ENCODE measurements at places on chromosomes 4 and X.

- DNase-seq = no peak
These were observed 793.6 kb upstream of the INTU start for GRCh38 chr4:126838941-126839679.

DNA sequence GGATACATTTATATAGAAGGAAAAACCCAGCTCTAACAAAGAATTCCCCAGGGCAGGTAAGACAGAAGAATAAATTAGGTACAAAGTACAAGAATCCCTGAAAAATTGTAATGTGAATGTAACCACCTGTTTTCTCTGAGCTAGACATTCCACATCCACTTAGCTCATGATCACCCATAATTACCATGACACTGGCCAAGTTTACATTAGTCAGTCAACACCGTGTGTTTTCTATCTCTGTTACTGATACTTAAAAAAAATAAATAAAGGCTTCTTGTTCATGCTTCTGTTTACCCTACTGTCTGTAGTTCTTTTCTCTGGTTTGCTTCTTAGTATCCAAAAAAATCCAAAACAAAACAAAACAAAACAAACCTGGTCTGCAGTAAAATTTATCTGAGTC, 66.0 kb downstream of the CBLL2 start:
- no peak for DNase-seq

- no peak for DNase-seq
These were observed 1178.9 kb upstream of the DIAPH2 start for GRCh38 chrX:95505721-95506120.

- no peak for DNase-seq
These were observed 23.9 kb downstream of the ACSL4 start for GRCh38 chrX:109709129-109709631.

- no peak for DNase-seq
These were observed 836 bp downstream of the PRRG1 start for GRCh38 chrX:37350034-37350365.

- peak; percentile 11 for DNase-seq
These were observed 15.5 kb upstream of the CYLC1 start for GRCh38 chrX:83845397-83845796.

DNA sequence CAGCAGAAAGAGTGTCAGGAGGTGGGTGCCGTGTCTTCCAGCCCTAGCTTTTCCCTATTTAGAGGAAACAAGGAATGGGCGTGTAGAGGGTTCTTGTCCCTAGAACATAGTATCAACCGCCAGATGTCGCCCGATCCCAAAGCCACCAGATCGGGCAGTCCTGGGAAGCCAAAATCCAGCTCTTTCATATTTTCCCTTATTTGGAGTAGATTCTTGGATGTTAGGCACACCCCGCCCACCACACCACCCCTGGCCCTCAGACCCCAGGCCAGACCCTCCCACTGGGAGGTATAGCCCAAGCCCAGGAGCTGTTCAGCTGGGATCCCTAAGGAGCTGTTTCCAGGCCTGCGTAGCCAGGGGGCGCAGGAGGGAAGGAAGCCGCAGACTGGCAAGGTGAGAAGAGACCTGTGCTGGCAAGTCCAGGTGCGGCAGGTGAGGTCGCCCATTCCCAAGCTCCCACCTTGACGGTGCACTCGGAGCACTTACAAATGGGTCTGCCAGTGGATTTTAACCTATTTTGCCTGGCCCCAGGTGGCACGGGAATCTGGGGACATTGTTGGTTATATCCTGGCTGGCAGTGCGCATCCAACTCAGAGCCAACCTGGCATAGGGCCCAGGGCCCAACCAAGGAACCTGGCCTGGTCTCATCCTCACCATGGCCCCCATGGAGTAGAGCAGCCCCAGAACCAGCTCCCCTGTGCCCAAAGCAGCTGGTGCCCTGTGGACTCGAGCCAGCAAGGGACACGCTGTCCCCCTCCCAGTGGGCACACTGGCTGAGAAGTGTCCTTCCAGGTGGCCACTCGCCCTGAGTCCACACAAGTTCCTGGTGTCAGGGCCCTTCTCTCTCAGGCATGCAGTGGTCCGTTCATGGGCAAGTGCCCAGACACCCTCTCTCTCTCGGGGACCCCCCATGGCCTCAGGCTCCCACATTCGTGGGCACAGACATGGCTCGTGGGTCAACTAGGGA, 811 bp downstream of the FLNA start:
- DNase-seq = no peak

DNA sequence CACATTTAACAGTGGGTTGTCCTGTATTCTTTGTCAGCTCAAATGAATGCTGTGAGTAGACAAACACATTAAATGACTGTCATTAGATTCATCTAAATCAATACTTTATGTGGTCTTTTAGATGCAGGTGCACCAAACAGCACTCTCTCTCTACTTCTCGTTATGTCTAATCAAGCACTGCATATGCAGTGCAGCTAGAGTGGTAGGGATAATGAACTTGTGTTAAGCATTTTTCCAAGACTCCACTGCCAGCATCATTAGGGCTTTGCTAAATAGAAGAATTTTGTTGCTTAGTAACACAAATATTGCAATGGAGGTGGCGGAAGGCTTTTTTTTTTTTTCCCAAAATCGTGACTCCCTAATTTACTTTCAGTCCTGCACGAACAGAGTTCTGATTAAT, 447.0 kb upstream of the GALNT7 start:
- DNase-seq = no peak

- no peak for DNase-seq
These were observed 144.8 kb downstream of the PPA2 start for GRCh38 chr4:105329081-105329480.

GRCh38 chrX:132956421-132957210, 1.8 kb downstream of the HS6ST2 start:
- no peak for DNase-seq

DNA sequence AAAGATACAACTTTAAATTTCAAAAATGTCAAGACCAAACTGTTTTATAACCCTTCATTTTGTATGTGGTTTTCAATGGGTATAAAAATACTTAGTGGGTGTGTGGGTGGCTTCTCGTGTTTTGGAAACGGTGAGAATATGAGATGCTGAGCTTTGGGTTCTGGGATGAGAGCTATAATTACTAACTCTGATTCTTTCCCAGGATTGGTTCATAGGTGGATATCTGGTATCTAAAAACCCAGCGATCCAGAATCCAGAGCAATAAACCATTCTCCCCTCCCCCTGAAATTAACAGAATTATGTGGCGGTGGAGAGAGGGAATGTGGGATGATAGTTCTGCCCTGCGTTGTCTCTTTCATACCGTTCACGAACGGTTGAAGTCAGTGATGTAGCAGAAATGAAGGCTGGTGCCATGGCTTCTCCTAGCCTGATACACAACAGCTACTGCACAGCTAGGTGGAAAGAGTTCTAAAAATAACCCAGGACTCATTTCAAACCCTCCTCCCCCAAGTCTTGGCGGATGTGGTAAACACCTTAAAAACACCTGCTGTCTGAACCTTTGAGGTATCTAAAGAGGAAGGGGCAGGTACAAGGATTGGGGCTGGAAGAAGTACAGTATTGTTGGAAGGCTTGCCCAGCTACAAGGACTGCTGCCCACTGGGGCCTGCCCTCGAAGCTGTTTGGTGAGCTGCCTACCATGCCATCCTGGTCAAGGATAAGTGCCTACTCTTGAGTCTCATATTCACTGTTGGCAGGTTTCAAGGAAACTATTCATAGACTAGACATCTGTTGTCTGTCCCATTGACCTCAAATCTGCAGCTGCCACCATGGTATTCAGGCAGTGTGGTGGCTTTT, 44.5 kb downstream of the SEPTIN11 start:
- peak; percentile 80 for DNase-seq

DNA sequence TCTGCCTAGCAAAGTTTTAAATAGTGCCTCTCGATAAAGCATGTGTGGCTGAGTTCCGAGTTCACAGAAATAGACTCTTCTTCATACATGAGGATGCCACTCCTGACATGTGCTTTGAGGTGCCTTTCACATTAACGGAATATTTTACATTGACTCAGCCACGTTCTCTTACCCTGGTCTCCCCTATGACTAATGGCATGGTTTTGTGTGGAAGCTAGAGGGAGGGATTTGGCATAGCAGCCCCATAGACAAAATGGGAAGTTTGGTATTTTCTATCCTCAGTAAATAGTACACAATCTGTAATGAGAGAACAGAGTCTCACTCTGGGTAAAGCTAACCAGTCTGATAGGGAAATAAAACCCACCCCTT, 68.9 kb downstream of the PCDH19 start:
- no peak for DNase-seq

DNA sequence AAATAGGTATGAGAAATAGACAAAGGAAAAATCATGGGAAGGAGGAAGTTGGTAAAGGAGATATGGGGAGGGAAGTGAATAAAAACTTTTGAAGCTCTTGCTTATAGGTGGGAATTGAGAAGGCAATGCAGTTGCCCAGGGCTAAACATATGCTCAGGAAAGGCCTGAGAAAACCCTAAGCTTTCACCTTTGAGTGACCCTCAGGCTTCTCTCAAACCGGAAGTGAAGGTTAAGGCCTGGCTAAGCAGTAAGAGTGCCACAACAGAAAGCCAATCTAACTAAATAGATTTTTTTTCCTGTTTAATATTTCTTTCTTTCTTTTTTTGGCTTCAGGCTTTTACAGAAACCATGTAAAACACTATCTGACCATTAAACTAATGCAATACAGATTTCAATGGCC, 69.5 kb upstream of the GABRA3 start:
- DNase-seq = no peak

DNA sequence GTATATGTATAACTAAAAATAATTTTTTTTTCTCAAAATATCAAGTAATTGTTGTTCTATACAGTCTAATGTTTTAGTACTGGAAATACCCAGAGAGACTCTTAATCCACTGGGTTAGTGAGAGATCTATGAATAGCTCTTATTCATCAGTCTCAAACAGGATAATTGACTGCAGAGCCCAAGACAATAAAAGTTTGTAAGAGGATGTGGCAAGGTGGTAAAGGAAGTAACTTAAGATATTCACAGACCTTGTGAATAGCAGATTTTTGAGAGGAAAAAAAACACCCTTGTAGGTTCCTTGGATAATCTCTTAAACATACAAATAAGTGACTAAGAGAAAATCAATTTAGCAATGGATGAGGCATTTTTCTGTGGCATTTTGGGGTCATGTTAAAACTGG, 210.9 kb upstream of the FAM241A start:
- DNase-seq = no peak

- peak; percentile 21 for DNase-seq
These were observed 69.1 kb downstream of the FAM53A start for GRCh38 chr4:1614854-1615595.

GRCh38 chr4:153137677-153138630, 66.3 kb upstream of the TRIM2 start:
- DNase-seq = no peak

GRCh38 chr4:25253071-25253445, 19.2 kb downstream of the PI4K2B start:
- no peak for DNase-seq

DNA sequence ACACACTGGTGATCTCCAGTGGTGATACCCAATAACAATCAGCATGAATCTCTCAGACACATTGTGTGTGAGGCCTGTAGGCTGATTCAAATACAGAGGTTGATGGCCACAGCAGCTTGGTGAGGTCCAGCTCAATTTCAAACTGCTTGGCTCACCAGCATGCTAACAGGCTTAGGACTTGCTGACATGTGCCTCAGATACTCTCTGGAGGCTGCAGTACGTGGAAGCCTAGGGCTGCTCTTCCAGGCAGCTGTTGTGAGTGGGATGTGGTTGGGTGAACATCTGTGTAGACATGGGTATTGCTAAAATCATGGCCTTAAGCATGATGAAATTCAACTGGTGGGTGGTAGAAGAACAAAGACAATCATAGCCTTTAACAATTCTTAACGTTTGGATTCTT, 4.3 kb downstream of the CXCL9 start:
- DNase-seq = no peak

DNA sequence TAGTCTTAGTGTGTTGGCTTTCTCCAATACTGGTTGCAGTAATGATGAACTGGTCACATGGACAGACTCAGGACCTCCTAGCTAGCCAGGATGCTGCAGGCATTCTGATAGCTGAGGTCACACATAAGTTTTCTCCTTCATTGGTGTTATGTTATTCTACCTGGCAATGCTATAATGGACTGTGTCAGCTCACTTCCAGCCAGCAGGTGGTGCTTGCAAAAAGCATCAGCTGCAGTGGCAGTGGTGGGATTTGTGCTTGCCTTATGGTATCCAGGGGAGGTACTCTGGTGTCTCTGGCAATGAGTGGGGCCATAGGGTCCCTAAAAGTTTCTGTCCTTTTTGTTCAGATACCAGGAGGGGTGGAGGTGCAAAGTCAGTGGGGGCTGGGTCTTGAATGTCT, 33.6 kb downstream of the ZNF330 start:
- DNase-seq = no peak

DNA sequence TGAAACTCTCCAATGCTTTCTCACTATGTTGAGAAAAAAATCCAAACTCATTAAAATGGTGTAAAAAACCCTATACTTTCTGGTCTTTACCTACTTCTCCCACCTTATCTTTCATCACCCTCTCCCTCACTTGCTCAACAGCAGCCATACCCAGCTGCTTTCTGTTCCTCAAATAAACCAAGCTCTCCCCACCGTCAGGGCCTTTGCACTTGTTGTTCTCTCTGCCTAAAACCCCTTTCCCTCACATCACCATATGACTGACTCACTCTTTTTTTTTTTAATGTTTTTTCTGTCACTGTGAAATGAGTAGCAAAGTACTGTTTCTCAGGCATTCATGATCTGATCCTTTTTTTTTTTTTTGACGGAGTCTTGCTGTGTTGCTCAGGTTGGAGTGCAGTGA, 122.3 kb upstream of the TMEM164 start:
- no peak for DNase-seq

GRCh38 chrX:48834383-48834709, 1.1 kb downstream of the PCSK1N start:
- no peak for DNase-seq
